ENCODE measurements at places on chromosomes 5 and 9.

- DNase-seq, result no peak
Observed at GRCh38 chr9:130535818-130536521, 43.4 kb upstream of the FUBP3 start.

DNA sequence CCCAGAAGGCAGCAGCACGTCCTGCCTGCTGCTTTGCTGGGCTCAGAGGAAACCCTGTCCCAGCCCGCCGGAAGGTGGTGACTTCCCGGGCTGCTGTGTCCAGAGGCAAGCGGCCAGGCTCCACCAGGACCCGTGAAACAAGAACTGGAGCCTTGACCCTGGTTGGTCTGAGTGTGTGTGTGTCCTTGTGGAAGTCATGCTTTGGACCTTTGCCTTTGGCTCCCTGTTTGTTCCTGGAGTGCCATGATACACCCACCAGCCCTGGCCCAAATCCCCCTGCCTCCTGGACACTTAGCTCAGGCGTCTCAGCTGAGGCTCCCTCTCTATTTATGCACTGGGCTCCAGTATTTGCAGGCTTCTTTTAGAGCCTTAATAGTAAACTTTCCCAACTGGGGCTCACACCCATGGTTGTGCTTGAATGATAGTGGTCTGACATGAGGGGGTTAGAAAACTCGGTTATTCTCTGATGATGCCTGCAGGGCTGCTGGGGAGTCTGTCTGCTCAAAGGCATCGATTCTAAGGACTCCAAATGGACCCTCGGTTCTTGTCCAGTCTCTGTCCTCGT lies 72.2 kb downstream of the C9orf50 start:
- DNase-seq, result peak; percentile 83

- no peak for DNase-seq
Observed at GRCh38 chr5:59704936-59705335, 188.6 kb downstream of the PDE4D start.

GRCh38 chr5:178555771-178556211 lies 34.4 kb downstream of the COL23A1 start:
- DNase-seq, result no peak

DNA sequence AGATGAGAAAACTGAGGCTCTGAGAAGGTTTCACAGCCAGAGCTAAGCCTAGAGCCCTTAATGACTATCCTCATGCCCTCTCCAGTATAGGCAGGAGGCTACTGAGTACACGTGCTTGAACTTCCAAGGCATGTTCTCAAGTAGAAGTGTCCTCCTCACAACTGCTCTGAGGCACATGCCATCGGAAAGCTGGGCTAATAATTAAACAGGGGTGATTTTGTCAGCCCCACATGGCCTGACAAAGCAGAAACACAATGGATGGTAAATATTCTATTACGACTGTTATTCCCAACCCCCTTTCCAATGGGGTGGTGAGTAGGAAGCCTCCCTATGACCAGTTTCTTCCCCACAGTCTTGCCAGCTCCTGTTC lies 34.3 kb downstream of the KCNIP1 start:
- DNase-seq, result no peak

GRCh38 chr9:129270903-129271431 lies 92.9 kb upstream of the IER5L start:
- DNase-seq, result no peak

DNA sequence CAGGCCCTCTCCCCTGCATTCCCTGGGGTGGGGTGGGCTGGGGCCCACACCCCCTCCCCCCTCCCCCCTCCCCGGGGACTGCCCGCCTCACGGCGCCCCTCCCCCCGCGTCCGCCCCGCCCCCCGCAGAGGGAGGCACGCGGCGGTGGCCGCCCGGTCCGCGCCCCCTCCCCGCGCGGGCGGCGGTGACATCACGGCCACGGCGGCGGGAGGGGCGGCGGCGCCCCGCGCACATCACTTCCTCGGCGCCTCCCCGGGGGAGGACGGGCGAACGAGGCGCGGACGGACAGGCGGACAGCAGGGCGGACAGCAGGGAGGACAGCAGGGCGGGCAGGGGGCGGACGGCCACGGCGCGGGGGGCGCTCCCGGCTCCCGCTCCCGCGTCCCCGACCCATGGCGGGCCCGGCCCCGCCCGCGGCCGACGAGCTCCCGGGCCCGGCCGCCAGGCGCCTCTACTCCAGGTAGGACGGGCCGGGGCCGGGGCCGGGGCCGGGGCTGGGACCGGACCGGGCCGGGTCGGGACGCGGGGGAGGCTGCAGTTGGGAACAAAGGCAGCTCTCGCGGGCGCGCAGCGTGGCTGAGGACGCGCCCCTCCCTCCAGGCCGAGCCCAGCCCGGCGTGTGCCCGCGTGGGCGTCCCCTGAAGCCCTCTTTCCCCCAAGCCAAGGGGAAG lies at the start of gene GPSM1:
TSS of gene GPSM1 (plus strand) at position 236 of the 671 bp plus-strand sequence. CDS start at position 393, 157 bp downstream.
- no peak for DNase-seq

DNA sequence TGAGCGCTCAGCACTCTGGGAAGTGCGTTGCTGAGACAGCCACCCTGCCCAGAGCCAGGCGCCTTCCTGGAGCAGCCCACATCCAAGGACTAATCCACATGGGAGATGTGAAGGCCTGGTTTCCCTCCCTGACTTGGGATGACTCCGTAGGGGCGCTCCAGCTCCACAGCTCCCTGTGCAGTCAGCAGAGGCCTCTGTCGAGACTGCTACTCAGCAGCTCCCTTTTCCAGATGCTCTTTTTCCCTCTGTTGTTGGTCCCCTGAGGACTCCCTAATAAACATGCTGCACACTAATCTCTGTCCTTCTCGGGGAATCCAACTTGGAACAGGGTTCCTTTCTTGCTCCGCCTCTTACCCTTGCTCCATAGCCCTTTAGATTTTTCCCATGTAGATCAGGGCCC lies 237.3 kb downstream of the ZSWIM6 start:
- no peak for DNase-seq

GRCh38 chr9:136544964-136545691 lies 720 bp downstream of the NOTCH1 start:
- no peak for DNase-seq

DNA sequence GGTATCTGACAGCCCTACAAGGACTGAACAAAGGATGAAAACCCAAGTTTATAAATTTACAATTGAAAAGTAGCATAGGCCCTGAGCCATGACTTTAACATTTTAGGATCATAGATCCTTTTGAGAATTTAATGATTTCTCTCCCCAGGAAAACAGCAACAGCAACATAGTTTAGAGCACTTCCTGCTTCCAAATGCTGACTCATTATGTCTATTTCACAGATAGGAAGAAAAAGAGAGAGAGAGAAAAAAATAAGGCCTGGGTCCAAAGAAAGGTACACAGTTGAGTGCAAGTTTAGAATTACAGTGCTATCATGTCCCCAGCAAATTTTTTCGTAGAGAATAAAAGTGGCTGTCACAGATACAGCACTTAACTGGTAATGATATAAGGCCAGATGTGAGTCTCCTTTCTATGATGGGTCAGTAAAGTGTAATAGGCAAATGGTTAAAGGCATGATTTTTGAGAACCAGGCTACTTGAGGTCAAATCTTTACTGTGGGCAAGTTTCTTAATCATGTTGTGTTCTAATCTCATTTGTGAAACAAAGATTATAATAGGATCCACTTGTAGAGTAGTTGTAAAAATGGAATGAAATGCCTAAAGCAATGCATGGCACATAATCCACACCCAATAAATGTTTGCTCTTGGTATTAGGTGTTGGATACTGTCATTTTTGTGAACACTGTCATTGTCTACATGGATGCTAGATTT lies 12.3 kb upstream of the PPP2R2B start:
- DNase-seq, result no peak

GRCh38 chr5:77294185-77294584 lies 83.7 kb downstream of the PDE8B start:
- no peak for DNase-seq

GRCh38 chr5:177388521-177389052 lies 4.4 kb downstream of the SLC34A1 start:
- DNase-seq, result no peak

DNA sequence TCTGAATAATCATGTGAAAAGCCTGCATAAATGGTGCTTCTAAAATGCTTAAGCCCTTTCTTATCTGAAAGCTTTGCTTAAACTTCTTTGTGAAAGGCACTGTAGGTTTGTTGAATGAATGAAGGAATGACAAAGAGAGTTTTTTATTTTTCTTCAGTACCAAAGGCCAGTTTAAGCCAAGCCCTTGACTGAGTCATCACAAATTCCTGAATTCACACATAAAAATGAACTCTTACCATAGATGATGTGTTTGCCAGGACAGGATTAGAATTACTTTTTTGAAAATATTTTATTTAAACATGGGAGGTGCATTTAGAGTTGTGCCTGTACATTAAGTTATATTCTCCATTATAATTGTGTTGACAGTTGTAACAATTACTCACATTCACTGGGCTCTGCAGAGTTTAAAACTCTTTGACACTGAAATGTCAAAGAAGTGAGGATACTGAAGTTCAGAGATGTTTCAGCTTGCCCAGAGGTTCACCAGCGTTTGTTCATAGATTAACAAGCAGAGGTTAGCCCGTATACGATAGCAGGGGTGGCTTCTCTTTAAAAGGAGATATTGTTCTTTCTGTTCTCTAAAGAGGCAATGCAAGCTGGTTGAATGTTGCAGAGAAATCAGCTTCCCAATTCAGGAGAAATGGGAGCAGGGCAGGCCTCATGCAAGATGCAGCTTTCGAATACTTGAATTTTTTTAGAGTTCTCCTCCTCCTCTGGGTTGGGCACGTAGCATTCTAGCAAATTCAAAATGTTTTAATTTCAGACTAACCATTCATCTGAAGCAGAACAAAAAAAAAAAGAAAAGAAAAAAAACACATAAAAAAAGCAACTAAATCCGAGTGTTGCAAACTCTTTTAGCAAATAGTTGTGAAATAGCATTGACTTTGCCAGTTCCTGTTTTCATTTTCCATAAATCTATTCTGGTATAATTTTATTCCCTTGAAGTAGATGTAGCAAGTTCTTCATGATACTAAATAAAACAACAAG lies 358.7 kb upstream of the KLF4 start:
- DNase-seq, result no peak

DNA sequence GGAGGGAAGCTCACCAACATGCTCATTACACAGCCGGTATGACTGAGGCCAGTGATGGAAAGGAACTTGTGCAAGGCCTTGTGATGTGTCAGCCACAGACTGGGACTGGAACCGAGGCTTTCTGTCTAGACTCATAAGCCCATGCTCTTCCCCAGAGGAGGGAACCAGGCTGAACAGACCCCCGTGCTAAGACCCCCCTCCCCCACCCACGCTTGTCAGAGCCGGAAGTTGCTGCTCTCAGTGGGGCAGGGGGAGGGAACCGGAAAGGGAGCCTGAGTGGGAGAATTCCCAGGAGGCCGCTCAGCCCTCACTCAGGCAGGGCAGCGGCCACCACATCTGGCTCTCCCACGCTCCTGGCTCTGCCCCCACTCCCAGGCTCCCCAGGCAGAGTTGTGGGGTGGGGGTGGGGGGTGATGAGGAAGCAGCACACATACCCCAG lies 4.1 kb upstream of the PDGFRB start:
- DNase-seq, result no peak

DNA sequence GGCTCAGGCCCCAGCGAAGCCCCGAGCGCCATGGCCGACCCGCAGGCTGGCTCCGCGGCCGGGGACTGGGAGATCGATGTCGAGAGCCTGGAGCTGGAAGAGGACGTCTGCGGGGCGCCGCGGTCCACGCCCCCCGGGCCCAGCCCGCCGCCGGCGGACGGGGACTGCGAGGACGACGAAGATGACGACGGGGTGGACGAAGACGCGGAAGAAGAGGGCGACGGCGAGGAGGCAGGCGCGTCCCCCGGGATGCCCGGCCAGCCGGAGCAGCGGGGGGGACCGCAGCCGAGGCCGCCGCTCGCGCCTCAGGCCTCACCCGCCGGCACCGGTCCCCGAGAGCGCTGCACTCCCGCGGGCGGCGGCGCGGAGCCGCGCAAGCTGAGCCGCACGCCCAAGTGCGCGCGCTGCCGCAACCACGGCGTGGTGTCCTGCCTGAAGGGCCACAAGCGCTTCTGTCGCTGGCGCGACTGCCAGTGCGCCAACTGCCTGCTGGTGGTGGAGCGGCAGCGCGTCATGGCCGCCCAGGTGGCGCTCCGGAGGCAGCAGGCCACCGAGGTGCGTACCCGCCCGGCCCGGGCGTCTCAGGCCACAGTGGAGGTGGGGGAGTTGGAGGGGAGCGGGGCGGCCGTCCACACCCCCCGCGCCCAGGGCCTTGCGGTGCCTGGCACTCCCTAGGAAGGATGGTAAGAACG lies 1.6 kb downstream of the DMRT2 start:
- DNase-seq, result no peak

- no peak for DNase-seq
Observed at GRCh38 chr5:36815871-36816270, 60.7 kb upstream of the NIPBL start.
